ENCODE measurements at places on chromosomes 5 and 9.

DNA sequence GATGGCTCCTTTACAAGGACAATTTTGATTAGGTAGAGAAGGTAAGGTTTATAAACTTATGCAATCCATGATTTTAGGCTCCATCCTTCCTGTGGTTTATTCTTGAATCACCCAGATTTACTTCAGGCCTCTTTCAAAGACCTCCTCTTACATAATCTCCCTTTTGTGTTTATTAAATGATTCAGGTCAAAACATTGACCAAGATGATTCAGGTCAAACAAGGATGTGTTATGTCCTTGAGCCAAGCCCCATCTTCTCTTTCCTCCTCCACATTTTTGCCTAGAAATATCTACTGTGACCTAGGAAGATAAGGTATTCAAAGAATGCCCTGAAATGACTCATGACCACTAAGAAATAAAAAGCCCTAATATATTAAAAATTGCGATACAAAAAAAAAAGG lies 31.8 kb upstream of the TLR4 start:
- no peak for DNase-seq

DNA sequence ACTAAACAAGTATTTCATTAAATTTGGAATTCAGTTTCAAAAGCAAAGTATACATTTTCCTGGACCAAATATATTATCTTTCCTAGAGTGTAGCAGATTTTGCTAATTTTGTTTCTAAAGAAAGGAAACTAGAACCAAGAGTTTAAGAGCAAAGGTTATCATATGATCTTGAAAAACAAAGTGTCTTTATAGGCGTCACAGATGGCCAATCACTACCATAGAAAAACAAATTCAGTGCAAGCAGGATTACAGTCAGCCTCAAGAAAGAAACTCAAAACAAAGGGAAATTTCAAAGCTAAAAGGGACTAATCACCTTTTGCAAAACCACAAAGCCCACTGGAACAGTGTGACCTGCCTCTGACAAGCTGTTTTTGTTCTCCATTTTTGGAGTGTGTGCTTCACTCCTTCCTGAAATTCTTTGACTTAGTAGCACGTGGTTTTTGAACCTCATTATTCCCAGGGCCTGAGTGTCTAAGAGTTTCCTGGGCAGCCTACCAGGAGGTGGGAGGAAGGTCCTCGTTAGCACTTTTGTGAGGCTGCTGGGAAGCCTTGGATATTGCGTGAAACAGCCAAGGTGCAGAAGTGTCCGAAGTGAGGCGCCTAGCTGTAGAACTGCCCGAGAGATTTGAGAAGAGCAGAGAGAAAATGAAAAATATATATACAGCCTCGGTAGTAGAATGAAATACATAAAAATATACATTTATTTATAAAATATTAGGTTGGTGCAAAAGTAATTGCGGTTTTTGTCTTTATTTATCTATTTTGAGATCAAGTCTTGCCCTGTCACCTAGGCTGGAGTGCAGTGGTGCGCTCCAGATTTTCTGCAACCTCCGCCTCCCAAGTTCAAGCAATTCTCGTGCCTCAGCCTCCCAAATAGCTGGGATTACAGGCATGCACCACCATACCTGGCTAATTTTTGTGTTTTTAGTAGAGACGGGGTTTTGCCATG lies 246.1 kb downstream of the MARCHF11 start:
- no peak for DNase-seq

- no peak for DNase-seq
These were observed 210.6 kb upstream of the ADAMTSL1 start for GRCh38 chr9:18263377-18263776.

DNA sequence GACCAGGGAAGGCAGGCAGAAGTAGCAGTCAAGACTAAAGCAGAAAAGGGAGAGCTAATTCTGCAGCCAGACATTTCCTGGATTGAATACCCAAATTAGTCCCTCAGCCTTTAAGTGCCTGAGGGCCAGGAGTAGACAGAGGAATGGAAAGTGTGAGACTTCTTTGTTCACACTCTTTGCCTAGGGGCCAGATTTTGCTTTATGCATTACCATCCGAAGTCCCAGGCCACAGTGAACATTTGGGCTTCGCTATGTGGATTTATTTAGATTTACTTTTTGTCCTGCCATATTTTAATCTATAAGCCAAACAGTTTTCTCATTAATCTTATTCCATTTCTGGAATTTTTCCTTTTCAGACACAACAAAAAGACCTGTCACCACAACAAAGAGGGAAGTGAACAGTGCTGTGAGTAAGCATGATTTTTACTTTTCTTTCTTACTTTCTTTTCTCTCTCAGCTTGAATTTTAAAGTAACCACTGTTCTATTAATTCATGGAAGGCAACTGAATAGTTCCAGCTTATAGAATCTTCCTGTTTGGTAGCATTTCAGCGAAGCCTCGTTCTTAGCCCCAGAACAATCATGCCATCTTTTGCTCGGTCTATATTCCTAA lies 52.6 kb downstream of the PDCD1LG2 start:
- DNase-seq = no peak

DNA sequence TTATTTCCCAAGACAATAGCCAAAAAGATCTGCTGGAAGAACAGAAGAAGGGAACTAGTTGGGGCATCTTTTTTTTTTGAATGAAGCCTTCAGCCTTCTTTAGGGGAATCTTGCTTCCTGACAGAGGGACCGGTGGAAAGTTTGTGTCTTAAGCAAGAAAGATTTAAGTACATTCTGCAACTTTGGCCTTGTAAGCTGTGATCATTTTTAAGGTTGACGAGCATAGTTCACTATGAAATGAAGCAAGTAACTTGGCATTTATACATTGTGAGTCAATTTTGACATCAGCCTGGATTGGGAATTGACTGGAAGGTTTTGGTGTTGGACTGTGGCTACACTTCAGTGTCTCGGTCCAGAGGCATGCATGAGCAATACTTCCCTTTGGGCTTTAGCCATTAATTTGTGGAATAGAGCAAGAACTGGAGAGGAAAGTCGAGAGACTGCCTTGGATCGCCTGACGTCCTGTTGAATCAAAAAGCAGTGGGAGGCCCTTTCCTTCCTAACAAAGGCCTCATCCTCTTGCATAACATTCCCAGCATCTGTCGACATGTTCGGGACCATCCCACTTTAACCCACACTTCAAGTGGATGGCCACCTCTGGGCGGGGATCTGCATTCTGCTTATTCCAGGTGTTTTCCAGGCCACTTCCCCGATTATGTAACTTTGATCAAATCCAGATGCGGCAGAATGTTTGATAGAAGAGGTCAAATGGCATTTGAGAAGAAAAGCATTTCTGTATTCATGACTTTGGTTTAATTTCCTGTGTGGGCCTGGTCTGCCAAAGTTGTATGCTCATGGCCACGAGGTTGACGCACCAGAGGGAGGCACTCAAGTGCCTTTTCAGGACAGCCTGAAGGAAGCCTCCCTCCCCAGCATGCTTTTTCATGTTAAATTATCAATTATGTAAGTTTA lies 12.5 kb downstream of the ABL1 start:
- DNase-seq = no peak

DNA sequence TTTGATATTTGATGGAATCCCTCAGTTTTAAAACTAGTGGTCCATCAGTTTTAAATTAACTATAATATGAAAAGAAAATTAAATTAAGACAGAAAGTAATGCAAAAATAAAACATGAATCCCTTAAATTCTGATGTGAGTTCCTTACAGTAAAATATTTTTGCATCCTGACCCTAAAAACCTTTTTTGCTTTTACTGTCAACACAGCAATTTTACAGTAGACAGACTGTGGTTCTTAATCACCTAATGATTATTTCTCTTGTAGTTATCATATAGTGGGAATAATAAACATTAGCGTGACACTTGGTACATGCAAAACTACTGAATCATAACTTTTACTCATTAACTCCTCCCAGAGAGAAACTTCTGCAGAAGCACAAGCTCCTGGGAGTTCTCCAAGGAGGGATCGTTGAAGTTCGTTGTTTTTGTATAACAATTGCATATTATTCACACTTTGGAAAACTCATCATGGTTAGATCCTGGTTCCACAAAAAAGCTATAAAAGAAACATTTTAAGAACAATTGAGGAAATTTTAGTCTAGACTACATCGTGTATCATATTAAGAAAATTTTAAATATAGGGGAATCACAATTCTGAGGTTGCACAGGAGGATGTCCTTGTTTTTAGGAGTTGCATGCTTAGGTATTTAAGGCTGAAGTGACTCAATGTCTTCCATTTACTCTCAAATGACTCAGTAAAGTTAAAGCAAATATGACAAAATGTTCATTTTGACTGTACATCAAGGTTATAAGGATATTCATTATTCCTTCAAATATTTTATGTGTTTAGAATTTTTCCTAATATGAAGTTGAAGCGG lies 88.2 kb upstream of the NIPAL4 start:
- DNase-seq = no peak

DNA sequence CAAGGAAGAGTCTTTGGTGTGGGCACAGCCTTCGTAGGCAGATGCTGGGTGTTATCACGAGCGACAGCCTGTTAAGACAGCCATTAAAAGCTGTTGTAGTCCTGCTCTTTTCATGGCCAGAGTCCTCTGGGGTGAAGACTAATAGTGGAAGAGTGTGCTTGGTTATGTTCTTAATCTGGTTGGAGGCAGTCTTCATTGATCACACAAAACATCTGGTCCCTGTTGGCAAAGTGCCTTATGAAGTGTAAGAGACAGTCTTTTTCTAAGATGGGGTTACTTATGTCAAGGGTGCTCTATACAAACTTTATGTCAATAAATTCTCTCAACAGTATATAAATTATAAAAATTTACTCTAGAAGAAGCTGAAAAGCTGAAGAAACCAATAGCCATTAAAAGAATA lies 280.4 kb downstream of the CAAP1 start:
- no peak for DNase-seq

DNA sequence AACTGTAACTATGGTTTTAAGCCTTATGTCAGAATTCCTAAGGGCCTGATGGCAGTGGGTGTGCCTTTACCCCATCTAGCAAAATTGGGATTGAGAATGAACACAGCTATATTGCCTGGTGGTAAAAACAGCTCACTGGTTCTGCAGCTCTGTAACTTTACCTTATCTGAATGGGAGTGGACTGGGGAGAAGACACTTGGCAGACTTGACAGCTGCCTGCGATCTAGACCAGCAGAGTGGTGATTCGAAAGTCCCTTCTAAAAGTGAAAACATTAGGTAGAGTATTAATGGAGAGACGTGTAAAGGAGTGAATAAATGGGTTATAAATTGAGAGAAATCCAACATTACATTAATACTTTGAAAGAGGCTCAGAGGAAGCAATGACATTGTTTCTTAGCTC lies 289.1 kb upstream of the EDIL3 start:
- no peak for DNase-seq

- no peak for DNase-seq
These were observed 5.9 kb upstream of the TAL2 start for GRCh38 chr9:105656131-105656921.

DNA sequence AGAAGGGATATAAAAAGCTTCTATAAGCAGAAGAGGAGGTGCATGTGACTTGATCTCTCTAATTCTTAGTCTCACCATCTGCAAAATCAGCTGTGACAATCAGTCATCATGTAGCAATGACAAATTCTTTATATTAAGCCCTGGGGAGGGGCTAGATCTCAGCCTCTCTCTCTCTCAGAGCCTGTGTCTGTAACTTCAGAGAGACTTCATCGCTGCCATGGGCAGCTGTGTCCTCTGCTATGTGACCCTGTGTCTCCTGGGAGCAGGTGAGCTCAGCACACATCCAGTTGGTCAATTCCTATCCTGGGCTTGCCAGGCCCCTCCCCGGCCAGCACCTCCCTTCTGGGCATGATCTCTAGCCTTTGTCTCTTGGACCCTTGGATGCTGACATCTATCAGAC lies 109.6 kb downstream of the ANKRD18B start:
- DNase-seq = no peak

GRCh38 chr5:106907979-106908378 lies 762.8 kb downstream of the EFNA5 start:
- peak; percentile 17 for DNase-seq

Measured in SHP77 (cell line).